HS-5 (cell line): ENCODE measurements at places on chromosomes 11 and 22.
A peak's percentile ranks its signal among the peaks of the same experiment; 100 is the strongest.

DNA sequence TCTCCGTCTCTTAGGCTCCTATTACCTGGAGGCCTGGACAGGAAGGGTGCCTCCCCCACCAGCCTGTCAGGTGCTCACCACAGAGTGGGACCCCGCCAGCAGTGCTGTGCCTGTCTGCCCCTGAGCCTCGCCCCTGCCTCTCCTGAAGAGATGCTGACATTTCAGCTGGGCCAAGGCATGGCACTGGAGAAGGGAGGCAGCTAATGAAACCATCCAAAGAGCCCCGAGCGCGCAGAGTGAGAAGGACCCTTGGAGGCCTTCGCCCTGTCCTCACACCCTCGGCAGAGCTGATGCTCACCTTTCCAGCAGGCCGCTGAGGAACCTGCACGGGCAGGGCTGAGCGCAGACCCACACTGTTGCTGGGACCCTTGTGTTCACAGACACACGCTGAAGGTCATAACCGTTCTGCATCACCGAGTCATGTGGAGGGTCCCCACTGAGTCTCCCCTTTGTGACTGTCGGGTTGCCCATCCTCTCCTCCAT lies 2.1 kb upstream of the LRFN4 start:
- no peak for DNase-seq

GRCh38 chr11:108871867-108872266 lies 207.0 kb downstream of the DDX10 start:
- DNase-seq, result no peak

DNA sequence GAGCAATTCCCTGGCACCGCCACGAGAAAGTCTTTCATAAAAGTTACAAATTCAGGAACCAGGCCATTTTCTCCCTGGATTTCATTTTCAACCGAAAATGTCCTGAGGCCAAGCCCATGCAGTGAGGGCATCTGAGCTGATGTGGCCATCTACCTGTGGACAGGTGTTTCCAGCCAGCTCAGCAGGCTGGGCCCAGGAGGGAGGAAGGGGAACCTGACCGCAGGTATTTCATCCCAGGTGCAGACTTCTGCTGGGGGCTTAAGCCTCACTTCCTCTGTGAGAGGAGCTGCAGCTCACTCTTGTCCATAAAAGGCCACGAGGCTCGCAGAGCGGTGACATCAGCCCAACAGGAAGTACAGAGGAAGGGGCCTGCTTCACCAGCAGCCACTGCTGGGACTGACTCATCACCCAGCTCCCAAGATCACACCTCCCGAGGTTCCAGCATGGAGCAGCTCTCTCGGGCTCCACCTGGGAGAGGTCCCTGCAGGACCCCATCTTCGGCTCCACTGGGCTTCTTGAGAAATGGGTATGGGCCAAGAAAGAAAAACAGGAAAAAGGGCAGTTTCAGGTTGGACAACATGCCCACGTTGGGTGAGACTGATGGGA lies 56.4 kb downstream of the MYH9 start:
- peak; percentile 89 for DNase-seq

DNA sequence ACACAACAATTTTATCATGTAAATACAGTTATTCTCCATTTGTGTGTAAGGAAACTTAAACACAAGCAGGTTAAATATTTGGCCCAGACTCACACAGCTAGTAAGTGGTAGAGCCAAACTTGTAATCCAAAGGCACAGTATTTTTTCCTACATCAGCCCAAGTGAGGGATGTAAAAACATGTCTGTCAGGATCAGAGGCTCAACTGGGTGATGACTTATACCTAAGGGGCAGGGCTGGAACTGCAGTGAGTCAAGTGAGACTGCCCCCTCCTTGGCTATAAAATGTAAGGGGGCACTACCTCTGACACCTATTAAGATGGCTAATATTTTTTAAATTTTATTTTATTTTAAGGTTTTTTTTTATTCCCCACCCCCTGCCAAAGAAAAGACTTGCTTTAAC lies 82.6 kb downstream of the APIP start:
- DNase-seq, result no peak

- DNase-seq, result no peak
Observed at GRCh38 chr11:16012125-16012751, 344.1 kb downstream of the SOX6 start.

- DNase-seq, result no peak
Observed at GRCh38 chr11:689625-690024, 5.4 kb downstream of the DEAF1 start.

- DNase-seq, result no peak
Observed at GRCh38 chr11:88813233-88813915, 252.4 kb downstream of the GRM5 start.

- no peak for DNase-seq
Observed at GRCh38 chr11:16825968-16826367, 87.5 kb downstream of the C11orf58 start.

DNA sequence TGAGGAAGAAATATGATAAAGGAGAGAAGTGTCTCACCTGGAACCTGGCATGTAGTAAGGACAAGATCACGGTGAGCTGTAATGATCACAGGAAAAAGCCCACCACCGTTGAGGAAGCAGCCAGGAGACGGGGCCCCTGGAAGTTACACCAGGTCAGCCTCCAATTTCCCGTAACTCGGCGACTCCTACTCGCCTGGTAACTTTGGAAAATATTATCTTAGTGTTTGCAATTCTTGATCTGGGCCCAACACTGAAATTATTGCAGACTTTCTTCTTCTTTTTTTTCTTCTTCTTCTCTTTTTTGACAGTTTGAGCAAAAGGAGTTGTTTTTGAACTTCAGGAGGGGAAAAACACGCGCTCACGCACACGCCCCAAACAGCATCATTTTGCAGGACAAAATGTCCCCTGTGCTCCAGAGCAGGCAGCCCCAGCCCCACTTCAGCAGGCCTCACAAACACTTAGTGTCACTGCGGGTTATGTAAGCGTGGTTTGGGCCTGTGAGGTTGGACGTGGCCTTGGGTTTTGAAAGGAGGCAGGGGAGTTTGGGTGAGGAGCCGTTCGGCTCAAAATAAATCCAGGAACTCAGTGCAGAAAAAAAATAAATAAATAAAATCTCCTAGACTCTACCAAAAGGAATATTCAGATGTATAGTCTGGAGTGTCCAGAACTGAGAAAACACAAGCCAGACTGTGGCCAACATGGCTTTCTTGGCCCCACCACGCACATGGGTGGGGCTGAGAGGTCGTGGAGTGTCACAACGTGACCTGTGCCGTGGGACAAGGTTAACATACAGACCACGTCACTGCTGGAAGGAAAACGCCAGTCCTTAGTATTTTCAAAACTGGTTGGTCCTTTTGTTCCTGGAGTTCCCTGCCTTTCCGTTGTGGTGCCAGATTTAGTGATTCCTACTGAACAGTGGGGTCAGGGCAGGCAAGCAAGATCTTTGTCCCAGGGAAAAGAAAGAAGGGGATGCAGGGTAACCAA lies 26.3 kb upstream of the MN1 start:
- no peak for DNase-seq

- no peak for DNase-seq
Observed at GRCh38 chr11:12395333-12395732, 18.0 kb downstream of the PARVA start.

- no peak for DNase-seq
Observed at GRCh38 chr11:68349461-68350249, 37.3 kb downstream of the LRP5 start.

DNA sequence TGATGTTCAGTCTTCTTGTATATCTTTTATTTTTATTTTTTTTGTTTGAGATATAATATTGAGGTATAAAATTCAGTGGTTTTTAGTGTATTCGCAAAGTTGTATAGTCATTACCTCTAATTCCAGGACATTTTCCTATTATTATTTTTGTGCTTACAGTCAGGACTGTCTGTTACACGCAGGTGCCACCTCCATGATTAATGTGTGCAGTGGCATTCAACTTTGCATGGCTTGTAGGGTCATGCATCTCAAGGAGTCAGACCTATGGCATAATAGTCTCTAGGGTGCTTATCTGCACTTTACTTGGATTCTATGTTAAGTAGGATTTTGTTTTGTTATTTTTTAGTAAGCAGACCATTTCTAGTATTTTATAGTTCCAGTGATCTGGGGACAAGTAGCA lies 1.0 kb downstream of the CTR9 start:
- no peak for DNase-seq

GRCh38 chr11:57303280-57303989 lies 21.3 kb downstream of the TNKS1BP1 start:
- no peak for DNase-seq

DNA sequence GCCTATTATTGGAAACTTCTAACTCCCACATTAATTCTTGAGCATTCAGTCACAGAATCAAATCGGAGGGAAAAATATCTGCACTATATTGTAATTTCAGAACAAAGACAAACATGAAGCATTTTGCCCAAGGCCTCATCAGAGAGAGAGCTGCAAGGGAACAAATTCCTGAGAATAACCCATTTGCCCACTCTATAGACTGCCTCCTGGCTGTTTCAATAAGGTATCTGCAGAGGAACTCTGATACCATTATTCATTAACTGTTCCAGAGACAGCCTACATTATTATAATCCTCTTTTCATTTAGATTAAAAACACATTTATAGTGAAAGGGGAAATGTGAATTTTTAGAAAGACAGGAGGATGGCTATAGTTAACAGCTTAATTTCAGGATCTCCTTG lies 663.9 kb downstream of the DLG2 start:
- no peak for DNase-seq

GRCh38 chr11:13354335-13354734 lies 76.7 kb downstream of the BMAL1 start:
- no peak for DNase-seq

GRCh38 chr11:28366549-28367346 lies 258.6 kb downstream of the METTL15 start:
- DNase-seq, result no peak

DNA sequence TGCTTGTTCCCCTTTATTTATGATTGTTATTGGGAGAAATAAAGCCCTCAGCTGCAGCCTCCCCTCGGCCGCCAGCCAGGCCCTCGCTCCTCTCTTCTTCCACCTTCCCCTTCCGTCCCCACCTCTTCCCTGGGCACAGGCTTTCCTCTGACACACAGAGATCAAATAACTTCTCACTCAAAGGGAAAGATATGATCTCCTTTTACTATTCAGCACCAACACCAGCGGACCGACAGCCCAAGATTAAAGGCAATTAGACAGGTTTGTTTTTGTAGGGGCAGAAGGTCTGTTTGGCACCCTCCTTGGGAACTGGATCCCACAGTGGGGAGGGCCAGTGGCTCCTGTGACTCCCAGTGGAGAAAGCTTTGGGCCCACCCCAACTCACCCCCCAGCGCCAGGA lies 23.0 kb downstream of the NECTIN1 start:
- no peak for DNase-seq

DNA sequence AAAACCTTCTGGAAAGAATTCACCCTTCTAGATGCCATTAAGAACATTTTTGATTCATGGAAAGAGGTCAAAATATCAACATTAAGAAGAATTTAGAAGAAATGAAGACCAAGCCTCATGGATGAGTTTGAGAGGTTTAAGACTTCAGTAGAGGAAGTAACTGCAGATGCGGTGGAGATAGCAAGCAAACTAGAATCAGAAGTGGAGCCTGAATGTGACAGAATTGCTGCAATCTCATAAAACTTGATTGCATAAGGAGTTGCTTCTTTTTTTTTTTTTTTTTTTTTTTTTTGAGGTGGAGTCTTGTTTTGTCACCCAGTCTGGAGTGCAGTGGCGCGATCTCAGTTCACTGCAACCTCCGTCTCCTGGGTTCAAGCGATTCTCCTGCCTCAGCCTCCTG lies 51.6 kb downstream of the MS4A13 start:
- no peak for DNase-seq

DNA sequence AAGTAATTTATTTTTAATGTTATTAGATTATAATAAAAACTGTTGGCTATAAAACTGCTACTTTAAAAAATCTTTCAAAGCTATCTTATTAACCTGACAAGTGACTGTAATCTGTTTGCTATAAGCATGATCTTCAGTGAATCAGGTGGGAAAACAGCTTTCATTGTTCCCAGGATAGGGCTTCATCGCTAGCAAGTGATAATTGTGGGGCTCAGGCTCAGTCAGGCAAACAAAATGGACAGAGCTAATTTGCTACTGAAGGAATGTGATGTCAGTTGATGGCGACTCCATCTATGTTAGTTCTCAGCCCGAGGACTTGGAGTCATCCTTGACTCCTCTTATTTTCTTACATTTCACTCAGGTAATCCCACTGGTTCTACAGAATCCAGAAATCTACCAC lies 125.0 kb downstream of the RASSF10 start:
- no peak for DNase-seq

- no peak for DNase-seq
Observed at GRCh38 chr22:19554834-19555404, 30.7 kb upstream of the CLDN5 start.

DNA sequence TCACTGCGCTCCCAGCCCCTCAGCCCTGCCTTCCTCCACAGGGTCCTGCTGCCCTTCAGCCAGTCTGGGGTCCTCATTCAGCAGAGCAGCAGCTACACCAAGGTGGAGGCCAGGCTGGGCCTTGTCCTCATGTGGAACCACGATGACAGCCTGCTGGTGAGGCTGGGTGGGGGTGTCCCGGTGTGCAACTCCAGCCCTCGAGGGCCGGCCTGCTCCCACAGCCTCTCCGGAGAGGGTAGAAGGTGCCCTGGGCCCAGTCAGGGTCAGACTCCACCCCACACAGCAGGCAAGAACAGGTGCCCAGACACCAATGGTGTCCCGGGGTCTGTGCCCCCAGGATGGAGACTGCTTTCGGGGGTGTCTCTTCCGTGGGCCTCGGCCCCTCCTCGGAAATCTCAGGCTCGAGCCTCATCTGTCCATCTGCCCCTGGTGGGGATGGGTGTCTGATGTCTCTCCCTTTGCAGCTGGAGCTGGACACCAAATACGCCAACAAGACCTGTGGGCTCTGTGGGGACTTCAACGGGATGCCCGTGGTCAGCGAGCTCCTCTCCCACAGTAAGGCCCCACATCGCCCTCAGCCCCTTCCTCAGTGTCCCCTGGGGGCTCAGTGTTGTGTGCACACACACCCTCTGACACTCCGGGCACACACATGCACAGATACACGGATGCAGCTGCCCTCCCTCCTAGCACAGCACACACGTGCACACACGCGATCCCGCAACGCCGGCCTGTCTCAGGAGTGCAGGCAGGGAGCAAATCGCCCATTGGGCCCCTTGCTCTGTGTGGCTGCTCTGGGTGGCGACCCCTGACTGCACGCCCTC lies 4.9 kb downstream of the MUC5AC start:
- DNase-seq, result no peak

DNA sequence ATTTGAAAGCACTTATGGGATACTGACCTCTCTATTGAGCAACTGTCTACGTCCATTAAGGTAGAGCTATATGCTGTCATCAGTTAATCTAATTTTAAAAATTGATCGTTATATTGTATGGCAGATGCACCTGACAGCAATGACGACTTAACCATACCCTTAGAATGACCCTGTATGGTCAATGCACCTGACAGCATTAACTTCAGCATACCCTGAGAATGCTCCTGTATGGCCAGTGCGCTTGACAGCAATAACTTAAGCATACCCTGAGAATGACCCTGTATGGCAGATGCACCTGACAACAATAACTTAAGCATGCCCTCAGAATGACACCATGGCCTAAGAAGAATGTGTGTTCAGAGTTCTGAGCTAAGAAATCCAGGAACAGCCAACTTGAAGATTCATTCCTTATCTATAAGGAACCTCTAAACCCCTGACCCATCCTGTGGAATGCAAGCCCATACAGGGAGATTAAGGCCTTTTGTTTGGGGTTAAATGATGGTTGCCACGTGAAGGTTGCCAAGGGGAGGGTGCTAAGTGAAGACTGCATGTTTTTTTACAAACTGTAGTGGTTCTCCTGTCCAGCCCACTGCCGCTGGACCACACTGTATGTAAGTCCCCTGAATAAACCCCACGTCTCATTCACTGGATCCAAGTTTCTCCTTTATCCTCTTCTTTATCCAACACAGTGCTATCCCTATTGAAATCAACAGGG lies 138.3 kb downstream of the GUCY1A2 start:
- DNase-seq, result no peak

GRCh38 chr11:127273593-127274327 lies 273.2 kb upstream of the KIRREL3 start:
- DNase-seq, result no peak
